ENCODE measurements at places on chromosomes 1 and 21. TPM values are rescaled to one million over a fixed set of nuclear protein-coding genes. Genes with fewer than 3 reads are reported as not detected.

Gene AGPAT3
- 70.4 TPM for total RNA-seq

Gene PCSK9
- not detected for total RNA-seq

Gene C1orf198
- total RNA-seq = 2.5 TPM

Gene SEC16B
- not detected for total RNA-seq

Gene CLCA1
- not detected for total RNA-seq

Gene COL9A2
- total RNA-seq = 2.5 TPM

Gene KRTAP26-1
- not detected for total RNA-seq

Gene NTMT2
- total RNA-seq = not detected

Gene PGBD5
- total RNA-seq = not detected

Gene OR2G6
- not detected for total RNA-seq

Gene LCE1C
- not detected for total RNA-seq

Gene PLPPR5
- total RNA-seq = not detected

- DNase-seq = no peak
These were observed 497.8 kb downstream of the TTLL7 start for GRCh38 chr1:83500987-83501591.

GRCh38 chr1:227886993-227887696 lies 60.6 kb downstream of the WNT9A start:
- peak; percentile 26 for DNase-seq

DNA sequence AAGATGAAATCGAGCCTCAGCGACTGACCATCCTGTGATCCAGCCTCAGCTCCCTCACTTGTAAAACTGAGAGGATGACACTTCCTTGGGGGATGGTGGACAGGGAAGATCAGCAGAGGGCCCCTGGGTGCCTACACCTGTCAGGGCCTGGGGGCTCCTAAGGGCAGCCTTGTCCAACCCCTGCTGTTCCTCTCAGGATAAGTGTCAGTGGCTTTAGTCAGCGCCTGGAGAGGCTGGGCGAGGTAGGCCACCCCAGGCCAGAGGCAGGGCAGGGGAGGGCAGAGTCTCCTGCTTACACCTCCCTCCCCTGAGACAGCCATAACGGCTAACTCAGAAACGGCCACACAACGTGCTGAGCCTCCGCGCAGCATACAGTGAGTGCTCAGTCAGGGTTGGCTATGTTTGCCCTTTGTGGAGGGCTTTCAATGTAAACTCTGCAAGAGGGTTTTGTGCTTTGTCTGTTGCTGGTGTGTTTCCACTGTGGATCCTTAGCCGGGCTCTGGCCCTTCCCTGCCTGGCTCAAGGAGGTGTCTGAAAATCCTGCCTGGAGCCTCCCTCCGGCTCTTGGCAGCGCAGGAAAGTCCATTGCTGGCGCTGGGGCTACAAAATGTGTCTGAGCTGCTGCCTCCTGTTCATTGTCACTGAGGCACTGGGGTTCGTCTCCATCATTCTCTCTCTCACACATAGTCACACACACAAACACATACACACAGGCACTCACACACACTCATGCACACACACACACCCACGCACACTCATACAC lies 588.4 kb downstream of the PTPRU start:
- DNase-seq = no peak

DNA sequence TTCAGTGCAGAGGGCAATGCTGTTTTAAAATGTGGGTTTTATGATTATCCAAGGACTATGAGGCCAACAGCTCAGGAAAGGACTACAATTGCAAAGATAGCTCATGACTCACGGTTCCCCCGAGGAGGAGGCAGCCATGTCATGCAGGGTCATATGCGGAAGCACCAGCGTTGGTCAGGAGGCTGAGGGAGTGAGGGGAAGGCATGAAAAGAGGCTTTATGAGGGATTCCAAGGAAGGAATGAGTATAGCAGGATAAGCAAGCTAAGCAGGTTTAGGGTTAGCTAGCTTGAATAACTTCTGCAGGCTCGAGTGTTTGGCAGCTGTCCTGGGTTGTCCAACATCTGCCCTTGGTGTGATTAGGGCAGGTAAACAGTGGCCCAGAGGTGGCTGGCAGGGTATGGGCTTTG lies 495.1 kb downstream of the SETD4 start:
- DNase-seq = no peak

DNA sequence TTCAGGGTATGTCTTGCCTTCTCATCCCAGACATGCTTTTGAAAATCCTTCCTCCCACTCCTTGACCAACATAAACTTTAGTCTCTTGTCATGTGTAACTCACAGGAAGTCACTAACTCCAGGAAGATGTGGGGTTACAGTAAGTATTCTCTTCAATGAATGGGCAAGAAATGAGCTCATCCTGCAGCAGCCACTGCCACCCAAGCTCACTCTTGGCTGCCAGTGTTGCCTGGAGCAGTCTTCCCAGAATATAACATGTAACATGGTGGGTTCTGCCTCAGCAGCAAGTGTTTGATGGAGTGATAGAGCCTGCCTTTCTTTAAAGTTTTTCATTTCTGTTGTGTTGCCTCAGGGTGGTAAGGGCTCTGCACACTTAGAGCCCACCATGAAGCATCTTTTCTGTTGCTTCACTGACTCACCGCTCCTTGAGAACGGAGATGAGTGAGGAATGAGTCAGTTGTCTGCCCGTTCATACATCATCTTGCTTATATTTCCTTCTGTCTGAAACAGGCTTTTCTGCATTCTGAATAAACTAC lies 187.0 kb downstream of the TPR start:
- DNase-seq = no peak

- no peak for DNase-seq
These were observed 6.1 kb downstream of the FLVCR1 start for GRCh38 chr1:212864201-212864600.

DNA sequence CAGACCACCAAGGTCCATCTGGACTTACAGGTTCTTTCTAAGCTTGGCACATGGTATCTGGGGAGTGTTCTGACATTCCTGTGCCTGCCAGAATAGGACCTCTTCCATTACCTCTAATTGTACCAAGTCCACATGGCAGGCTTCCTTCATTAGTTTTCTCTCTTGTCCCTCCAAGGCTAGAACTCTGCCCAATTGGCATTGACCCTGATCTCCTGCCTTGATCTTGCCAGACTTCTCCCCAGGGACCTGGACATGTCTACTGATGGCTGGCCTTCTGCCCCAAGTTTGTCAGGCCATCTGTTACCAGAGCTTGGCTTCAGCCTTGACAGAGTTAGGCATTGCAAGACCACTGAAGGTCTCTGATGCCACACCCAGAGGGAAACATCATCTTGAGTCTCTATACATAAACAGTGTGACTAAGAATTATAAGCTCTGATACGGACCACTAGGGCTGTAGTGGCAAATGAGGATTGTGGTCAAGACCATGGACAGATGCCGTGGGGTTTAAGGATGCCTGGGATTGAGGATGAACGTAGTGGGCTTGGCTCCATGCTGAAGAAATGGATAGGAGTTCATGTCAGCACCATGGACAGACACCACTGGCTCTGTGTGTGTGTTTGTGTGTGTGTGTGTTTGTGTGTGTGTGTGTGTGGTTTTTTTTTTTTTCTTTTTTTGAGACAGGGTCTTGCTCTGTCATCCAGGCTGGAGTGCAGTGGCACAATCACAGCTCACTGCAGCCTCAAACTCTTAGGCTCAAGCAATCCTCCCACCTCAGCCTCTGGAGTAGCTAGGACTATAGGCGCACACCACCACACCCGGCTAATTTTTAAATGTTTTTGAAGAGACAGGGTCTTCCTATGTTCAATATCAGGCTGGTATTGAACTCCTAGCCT lies 19.5 kb upstream of the PSMB2 start:
- no peak for DNase-seq

DNA sequence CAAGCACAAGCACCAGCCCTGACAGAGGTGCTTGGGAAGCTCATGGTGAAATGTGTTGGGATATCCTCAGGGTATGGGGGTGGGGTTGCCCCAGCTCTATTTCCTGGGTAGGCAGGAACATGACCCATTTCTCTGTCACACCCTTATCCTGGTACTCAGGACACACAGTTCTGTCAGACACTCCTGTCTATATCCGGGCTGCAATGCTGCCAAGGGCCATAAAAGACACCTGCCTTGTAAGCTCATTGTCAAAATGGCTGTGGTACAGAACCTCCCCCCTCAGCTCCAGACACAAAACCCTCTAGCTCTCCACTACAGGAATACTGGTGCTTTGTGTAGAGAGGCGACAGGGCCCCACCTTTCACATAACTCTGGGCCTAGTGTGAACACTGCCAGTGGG lies 636.7 kb downstream of the PLA2G4A start:
- DNase-seq = no peak

- no peak for DNase-seq
These were observed 643 bp downstream of the NRAS start for GRCh38 chr1:114715952-114716303.

DNA sequence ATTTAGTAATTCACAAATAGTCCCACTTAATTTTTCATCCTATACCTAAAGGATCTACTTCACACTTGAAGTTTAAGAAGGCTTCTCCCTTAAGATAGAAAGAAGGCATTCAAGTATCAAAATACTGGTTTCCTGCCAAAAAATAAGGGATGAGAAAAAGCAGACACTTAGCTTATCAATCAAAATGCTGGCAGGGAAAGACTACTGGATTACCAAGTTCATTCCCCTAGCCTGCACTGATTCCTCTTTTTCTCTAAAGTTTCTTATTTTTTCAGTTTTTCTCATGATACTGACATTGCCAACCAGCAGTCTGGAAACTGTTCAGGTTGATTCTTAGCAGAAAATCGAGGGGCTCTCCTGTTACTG lies 204.6 kb downstream of the GABPA start:
- no peak for DNase-seq

DNA sequence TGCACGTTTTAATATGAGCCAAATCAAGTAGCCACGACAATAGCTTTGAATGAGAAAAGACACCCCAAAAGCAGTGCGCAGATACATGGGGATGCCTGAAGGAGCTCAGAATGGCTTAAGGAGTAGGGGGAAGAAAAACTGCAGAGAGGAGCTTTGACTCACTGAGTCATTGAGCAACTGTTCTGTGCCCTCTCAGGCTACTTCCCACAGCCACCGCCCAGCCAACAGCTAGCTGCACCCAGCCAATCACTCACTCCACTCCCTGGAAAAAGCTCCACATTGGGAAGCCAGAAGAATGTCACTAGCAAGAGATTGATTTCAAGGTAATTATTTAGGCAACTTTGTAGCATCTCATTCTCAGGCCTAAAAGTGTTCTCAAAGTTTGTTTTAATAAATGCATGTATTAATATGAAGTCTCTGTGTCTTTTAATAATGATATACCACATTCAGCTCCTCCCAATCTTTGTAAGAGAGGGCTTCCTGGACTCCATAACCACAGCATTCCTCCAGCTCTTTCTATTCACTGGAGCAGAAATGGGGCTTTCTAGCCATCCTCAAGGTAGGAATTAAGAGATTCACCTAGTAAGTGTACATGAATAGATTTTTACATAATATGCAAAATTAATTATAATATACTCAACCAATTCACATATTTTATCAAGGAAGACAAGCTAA lies 16.8 kb downstream of the DUSP10 start:
- DNase-seq = no peak

GRCh38 chr21:38095220-38095619 lies 161.6 kb upstream of the KCNJ15 start:
- DNase-seq = no peak

- DNase-seq = no peak
These were observed 41.5 kb downstream of the LHX4 start for GRCh38 chr1:180271272-180272255.

- no peak for DNase-seq
These were observed 126.4 kb downstream of the DHRS3 start for GRCh38 chr1:12491656-12492055.

- no peak for DNase-seq
These were observed 5.2 kb downstream of the POFUT2 start for GRCh38 chr21:45282283-45283034.

- no peak for DNase-seq
These were observed 323.1 kb downstream of the HHIPL2 start for GRCh38 chr1:222224636-222225315.

DNA sequence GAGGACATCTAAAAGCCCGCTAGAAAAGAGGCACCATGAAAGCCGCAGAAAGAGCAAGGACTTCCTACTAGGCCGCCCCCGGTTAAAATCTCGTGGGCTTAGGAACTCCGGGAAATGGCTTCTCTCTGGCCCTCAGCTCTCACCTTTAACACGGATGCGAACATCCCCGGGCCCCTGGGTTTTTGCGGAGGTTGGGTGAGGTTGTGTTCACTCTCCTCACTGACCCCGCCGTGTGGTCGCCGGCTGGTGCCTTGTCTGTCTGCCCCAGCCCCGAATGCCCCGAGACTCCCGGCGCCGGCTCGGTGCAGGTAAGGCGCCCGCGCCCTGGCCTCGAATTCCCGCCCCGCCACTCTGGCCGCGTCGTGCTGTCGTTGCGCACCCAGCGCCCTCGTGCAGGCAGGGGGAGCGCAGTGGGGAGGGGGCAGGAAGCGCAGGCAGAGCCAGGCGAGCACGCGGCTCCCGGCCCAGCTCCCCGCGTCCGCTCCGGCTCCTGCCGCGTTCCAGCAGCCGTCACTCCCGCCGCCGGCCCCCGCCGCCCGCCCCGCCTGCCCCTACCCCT lies at the start of gene SHISAL2A:
SHISAL2A (plus strand) TSS at position 437 of the 559 bp plus-strand sequence. CDS start 326 bp downstream, outside the sequence.
- peak; percentile 68 for DNase-seq

DNA sequence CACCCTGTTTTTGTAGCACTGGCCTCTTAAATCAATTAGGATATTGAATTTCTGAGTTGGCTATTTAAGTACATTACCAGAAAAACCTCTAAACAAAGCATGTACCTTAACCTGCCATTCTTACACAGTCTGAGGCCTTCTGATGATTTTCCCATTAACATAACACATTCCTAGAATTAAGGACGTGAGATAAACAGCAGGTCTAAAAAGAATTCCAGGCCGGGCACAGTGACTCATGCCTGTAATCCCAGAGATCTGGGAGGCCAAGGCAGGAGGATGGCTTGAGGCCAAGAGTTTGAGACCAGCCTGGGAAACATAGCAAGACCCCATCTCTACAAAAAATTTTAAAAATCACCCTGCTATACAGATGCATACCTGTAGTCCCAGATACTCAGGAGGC lies 18.0 kb upstream of the LRRC8D start:
- no peak for DNase-seq

DNA sequence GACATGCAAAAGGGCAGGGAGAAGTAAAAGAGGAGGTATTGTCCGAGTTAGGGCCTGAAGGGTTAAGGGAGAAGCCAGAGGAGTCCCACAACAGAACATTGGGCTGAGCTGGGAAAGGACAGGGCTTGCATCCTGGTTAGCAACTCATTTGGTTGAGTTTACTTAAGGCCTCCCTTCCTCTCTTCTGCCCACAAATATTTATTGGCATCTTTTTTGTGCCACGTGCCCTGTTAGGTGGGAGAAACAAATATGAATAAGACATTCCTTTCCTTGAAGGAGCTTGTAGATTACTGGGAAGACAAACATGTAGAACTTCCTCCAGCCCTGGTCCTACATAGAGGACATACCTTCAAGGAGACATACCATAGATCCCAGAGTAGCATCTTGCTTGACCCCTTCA lies 53.0 kb upstream of the PRELP start:
- no peak for DNase-seq

DNA sequence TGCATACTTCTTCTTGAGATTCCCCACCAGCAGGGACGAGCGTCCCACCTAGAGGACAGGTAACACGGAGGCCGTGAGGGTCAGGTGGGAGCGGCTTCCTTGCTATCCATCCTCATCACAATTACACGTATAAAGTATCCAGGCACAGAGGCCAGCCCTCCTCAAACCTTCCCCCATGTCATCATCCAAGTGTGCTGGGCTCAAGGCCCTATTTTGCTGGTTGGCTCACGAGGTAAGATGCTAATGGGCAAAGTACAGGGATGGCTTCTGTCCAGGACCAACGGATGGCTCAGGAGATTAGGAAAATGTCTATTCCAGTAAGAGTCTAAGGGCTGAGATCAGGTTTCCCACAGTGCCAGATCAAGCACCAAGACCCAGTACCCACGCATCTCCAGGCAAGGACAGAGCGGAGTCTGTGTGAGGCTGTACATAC lies 11.5 kb upstream of the A3GALT2 start:
- DNase-seq = no peak
